ENCODE measurements at places on chromosomes 6 and 20.
A peak's percentile ranks its signal among the peaks of the same experiment; 100 is the strongest.

GRCh38 chr6:96460052-96460700 is 61.4 kb upstream of the UFL1 start:
- no peak for DNase-seq

GRCh38 chr6:96792561-96793190 is 44.6 kb downstream of the GPR63 start:
- no peak for DNase-seq

GRCh38 chr6:9412951-9413559 is 977.7 kb upstream of the SLC35B3 start:
- DNase-seq = no peak

DNA sequence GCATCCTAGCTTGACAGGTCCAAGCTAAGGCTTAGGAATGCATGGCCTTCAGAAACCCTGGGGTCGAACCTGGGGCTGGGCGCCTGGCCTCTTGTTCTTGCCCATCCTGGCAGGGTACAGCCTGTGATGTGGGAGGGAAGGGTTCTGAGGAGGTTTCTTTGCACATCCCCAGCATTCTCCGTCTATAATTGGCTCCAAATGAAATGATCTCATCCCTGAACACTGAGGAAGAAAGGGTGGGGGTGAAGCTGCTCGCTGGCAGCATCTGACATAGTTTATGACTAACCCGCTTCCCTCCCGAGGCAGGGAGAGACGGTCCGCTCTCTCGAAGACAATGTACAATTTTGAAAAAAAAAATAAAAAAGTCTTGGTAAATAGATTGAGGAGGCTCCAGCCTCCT is 67.1 kb upstream of the ZNFX1 start:
- DNase-seq = peak; percentile 57

GRCh38 chr20:54526801-54527200 is 51.4 kb downstream of the DOK5 start:
- DNase-seq = no peak

DNA sequence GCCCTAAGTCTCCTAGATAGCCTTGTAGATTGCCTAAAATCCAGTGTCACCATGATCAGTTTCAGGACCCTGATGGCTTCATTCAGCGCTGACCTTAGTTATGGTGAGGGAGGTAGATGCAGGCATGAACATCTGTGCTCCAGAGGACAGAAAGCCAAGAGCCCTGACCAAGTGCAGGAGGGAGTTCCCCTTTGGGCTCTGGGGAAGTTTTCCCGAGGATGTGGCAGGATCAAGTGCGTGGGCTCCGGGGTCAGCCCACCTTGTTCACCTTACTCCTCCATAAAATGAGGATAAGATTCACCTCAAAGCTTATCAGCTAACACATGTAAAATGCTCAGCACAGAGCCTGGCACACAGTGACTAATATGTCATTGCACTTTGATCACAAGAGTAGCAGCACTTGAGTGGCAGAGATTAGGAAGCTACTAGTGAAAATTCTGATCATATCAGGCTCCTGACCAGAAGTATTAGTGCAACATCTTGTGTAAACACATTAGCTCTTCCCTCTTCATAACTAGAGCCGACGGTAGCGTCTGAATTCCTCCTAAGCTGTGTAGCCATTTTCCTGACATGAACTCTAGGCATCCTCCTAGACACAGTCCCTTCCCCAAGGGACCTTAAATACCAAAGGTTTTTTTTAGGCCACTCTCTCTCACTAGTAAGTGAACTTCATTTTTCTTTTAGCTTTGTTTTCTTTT is 125.2 kb downstream of the SULF2 start:
- DNase-seq = no peak

GRCh38 chr6:50602292-50602691 is 111.0 kb upstream of the TFAP2D start:
- no peak for DNase-seq

- DNase-seq = no peak
These were observed 154.3 kb downstream of the BCAS1 start for GRCh38 chr20:53916173-53916512.

GRCh38 chr6:25359891-25360290 is 80.7 kb downstream of the CARMIL1 start:
- no peak for DNase-seq

DNA sequence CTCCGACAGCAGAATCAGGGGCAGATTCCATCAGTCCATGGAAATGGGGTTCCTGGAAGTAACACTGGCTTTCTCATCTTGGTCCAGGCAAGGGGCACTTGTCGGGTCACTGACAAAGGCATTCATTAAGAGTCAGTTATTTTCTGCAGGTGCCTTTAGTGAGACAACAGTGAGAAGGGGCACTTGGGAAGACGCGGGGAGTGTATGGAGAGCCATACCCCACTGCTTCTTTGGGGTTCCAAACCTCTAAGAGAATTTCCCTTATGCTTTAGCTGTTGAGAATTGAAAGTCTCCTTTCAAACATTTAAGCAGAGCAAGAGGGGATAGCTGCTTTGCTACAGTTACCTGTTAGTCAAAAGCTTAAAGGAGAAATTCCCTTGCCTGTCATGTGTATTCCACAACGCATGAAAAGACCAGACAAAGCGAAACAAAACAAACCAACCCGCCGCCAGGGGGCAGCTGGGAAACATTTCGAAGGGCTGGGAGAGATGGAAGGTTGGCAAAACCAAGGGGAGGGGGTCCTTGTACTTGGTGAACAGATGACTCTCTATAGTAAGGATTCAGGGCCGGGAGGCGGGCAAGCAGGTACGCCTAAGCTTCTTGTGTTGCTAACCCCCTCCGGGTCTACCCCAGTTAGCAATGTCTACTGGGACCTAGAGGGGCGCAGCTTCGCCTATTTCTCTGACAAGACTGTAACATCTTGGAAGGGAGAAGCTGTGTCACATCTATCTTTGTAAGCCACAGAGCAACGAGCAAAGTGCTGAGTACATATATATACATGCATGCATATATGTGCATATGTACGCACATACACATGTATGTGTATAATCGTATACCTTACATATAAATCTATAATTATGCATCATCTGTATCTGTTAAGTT is 474.9 kb upstream of the AGPAT4 start:
- DNase-seq = no peak

DNA sequence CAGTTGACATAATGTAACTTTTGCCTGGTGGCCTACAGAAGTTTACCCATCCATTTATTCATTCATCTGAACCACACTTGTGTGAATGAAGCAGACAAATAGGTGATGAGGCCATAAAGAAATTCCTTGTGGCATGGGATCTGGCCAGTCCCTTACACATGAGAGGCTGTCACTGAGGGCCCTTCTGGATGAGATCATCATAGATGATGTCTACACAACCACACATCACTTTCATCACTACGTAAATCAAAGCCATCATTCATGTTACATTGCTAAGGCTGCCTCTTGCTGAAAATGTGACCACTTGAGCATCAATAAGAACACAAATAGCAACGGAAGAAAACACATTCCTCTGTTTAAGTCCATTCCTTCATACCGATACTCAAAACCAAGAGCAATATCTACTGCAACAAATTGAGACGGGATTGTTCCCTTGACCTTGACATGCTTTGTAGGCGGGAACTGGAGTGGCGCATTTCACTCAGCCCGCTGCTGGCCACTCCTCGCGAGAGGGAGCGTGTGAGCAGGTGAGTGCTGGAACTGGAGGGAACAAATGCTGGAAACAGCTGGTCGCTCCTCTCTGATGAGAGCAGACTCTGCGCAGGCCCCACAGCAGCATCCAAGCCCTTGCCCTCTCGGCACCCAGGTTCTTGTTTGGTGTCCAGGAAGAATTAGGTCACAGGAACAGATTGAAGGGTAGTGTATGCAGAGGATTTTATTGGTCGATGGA is 49.3 kb downstream of the FAM50B start:
- no peak for DNase-seq

DNA sequence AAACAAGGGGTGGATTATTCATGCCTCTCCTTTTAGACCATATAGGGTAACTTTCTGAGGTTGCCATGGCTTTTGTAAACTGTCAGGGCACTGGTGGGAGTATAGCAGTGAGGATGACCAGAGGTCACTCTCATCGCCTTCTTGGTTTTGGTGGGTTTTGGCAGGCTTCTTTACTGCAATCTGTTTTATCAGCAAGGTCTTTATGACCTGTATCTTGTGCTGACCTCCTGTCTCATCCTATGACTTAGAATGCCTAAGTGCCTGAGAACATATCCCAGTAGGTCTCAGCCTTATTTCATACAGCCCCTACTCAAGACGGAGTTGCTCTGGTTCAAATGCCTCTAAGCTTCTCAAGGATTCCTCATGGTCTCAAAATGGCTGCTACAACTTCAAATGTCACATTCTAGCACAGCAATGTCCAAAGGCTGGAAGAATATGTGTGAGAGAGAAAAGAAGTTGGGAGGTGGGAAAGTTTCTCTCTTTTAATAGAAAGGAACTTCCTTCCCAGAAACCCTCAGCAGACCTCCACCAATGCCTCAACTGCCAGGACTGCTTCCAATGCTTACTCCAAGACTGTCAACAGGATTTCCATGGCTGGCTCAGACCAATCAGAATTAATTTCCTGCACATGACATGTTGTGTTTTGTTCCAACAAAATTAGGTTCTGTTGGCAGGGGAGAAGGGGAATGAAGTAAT is 46.6 kb upstream of the SLC9A8 start:
- DNase-seq = no peak

- DNase-seq = no peak
These were observed 11.0 kb downstream of the HRH3 start for GRCh38 chr20:62208795-62209755.

- DNase-seq = no peak
These were observed 58.9 kb downstream of the RREB1 start for GRCh38 chr6:7166410-7167293.

DNA sequence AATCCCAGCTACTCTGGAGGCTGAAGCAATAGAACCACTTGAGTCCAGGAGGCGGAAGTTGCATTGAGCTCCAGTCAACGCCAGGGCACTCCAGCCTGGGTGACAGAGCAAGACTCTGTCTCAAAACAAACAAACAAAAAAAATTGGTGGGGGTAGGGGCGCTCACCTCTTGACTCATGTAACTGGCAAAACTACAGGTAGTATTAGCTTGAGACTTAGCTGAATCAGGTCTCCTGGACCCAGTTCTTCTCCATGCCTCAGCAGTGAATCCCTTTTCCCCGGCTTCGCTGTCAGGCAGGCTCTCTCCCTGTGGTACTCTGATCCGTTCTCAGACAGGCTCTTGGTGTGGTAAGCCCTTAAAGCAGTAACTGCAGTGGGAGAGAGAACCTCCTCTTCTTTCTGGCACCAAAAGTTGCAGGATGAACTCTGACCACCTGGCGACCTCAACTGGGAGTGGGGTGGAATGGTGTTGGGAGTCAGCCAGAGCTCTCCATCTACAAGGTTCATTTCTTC is 12.9 kb downstream of the SLC9A8 start:
- no peak for DNase-seq
